ENCODE measurements at places on chromosomes 5 and 9.

DNA sequence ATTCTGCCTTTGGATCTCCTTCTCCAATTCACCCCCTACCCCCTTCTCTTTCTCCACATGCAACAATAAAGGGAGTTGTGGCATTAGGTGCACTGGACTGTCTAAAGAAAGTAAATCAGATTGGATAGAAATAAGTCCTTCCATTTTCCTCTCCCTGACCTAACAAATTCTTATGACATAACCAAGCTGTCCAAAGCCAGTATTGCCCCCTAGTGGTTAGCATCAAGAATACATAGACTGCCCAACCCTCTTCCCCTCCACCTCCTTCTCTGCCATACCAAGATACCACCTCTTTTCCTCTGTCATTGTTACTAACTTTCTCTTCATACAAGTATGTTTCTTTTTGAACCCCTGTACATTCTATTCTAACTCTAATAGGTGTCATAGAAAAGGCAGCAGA is 45.7 kb downstream of the PPARGC1B start:
- no peak for DNase-seq

- DNase-seq = no peak
These were observed 110.3 kb downstream of the KCNIP1 start for GRCh38 chr5:170614065-170614490.

GRCh38 chr5:99795031-99795430 is 740.1 kb upstream of the FAM174A start:
- no peak for DNase-seq

DNA sequence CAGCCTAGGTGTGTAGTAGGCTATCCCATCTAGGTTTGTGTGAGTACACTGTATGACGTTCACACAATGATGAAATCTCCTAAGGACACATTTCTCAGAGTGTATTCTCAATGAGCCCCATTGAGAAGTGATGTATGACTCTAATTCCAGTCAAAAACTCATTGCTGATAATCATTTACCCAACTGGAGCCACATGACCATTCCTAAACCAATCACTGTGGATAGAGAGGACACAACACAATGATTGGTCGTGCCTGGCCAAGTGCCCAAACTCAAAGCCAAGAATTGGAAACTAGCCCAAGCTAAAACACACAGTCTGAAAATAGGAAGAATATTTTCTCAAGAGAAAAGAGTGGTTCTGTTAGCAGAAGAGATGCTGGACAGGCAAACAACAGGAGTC is 191.2 kb downstream of the ZNF462 start:
- no peak for DNase-seq

DNA sequence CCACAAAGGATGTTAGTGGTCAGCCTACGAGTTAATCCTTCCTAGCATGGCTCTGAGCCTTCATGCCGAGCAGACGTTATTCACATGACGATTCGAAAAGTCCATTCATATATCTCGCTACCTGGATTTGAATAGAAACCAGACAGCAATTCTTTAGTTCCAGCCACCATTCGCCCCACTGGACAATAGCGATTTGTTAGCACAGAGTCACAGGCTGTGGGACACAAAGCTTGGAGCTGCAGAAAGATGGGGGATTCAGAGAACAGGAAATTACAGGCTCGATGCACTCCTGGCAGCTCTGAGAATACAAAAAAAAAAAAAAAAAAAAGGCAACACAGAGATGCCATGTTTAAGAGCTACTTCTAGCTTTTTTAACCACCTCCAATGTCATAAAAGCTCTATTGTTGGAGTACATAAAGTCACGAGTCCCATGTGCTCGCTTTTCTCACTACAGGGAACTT is 110.7 kb downstream of the NR6A1 start:
- no peak for DNase-seq

DNA sequence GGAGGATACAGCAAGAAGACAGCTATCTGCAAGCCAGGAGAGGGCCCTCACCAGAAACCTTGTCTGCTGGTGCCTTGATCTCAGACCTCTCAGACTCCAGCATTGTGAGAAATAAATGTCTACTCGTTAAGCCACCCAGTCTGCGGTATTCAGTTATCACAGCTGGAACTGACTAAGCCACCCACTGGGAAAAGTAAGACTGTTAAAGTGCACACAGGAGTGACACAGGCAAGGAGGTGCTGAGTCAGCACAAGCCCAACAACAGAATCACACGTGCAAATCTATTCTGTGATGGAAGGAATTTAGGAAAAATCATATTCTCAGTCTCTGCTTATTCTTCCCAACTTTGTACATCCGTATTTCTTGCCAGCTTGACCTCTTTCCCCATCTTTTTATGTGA is 200.0 kb downstream of the NR2F1-AS1 start:
- no peak for DNase-seq
